Memory B cell (primary cell): ENCODE measurements at places on chromosomes 4 and X.

GRCh38 chr4:82287720-82288119 lies 86.1 kb downstream of the HNRNPD start:
- no peak for DNase-seq

GRCh38 chr4:124111922-124112321 lies 600.6 kb downstream of the ANKRD50 start:
- no peak for DNase-seq

DNA sequence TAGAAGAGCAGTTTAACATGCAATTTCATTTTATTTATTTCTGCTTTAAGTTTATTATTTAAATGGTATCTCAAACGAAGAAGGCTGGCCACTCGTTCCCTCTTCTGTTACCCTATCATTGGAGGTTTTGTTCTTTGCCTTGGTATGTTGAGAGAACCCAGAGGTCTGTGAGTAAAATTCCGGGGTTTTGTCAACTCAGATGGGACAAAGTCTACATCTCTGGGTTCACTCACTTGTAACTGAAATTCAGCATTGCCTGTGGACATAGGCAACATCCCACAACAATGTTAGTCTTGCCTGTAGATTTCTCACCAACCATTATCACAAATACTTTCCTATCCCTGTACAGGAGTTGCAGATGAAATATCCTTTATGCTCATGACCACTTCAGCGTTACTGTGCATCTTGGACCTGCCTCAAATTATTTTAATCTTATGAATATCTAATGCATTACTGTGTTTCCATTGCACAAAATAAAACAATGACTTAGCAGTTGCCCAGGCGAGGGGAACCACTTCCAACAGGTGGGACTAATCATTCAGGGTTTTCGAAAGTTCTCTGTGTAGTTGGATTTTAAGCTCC lies 33.5 kb upstream of the CD99 start:
- DNase-seq = no peak

DNA sequence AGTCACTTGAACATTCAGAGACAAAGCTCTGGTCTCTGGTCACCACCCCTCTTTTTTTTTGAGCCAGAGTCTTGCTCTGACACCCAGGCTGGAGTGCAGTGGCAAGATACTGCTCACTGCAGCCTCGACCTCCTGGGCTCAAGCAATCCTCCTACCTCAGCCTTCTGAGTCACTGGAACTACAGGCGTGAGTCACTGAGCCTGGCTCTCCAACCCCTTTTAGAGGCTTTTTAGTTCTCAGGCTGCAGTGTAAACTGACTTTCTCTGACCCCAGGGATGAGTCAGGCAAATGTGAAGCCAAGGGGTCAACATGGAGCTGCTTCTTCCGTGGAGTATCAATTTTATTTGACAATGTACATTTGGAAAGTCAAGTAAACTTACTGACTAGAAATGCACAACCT lies 229.2 kb downstream of the PTTG2 start:
- no peak for DNase-seq

DNA sequence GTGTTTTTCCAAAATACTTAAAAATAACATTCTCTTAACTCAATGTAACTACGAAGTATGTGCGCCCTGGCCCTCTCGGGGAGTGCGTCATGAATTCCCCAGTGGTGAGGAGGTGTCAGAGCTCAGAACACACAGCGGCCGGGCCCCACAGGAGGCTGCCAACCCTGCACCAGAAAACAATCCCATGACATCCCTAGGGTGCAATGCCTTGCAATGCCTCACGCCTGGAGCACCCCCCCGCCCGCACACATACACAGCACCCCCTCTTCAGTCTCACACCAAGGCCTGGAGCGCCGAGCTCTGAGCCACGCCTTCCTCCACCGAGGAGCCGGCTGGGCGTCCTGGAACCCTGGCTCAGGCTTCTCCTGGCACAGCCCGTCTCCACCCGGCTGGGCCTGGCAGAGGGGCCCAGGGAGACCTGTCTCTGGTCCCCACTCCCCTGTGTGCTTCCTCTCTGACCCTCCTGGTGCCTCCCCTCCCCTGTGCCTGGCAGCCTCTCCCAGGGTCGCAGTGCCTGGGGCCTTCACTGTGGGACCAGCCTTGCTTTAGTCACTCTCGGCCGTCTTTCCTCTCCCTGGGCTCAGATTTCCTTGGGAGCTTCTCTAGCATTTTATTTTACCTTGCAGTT lies 108.2 kb upstream of the ADRA2C start:
- DNase-seq = no peak

GRCh38 chrX:153969125-153969903 lies 2.3 kb downstream of the HCFC1 start:
- DNase-seq = no peak

GRCh38 chrX:3476973-3477372 lies 130.5 kb upstream of the MXRA5 start:
- DNase-seq = no peak

- DNase-seq = no peak
Measured at GRCh38 chrX:19824603-19825002, 62.8 kb downstream of the SH3KBP1 start.

DNA sequence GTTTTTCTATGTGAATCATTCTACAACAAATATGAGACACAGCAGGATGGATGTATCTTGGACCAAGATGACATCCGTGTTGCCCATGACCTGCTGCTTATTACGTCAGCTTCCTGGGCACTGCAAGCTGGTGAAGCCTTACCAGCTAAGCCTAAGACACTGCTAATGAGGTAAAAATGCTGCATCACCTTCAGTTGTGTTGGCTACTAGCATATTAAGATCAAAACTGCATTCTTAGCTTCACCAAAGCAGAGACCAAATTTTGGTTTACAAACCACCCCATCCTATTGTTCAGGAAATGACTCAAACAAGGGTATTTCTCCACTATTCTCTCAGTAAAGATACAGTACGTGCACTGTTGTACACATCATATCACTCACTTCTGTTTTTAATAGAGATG lies 50.3 kb downstream of the MAML3 start:
- no peak for DNase-seq

DNA sequence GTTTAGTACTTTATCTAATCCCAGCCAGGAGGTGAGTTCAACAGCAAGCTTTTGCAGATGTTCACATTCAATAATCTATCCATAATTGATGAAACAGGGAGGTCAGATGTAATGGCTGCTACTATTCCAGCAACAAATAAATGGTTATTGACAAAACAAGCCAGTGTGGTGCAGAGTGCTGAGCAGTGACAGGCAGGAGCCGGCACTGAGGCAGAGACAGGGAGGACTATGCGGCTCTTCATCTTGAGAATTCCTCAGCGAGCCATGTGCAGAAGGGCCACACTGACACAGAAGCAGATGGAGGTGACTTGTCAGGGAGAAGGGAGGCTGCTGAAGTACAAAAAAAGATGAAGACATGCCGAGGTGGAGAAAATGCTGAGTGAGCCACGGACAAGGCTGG lies 98.3 kb downstream of the TTC29 start:
- no peak for DNase-seq

- DNase-seq = no peak
Measured at GRCh38 chr4:25236971-25237370, 3.1 kb downstream of the PI4K2B start.
